GM12891 (cell line): ENCODE measurements at places on chromosomes 1 and 21.

- no peak for DNase-seq
Observed at GRCh38 chr1:64074767-64075166, 128.7 kb upstream of the UBE2U start.

GRCh38 chr21:22791986-22792560, 1793.9 kb downstream of the NCAM2 start:
- DNase-seq = peak; percentile 5

- DNase-seq = no peak
Observed at GRCh38 chr1:71908871-71909390, 373.4 kb downstream of the NEGR1 start.

DNA sequence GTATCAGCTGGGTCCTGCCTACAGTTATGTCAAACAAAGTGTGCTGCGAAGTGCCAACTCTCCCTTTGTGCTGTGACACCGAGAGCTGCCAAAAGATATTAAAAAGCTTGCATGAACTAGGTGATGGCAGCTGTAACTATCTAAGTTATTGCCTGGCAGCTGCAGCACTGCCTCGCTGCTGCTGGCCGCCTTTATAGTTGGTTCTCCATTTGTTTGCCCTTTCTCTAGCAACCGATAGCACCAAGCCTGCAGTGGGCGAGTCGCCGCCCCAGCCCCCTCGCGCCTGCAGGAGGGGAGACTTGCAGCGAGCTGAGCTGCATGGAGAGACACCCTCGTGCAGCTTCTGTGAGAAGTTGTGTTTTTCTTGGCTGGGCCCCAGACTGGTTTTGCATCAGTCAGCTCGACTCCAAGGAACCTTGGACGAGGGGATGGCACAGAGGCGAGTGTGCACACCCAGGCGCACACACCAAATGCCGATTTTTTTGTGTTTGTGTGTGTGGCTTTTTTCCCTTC, 330.6 kb downstream of the RPS6KC1 start:
- DNase-seq = no peak

GRCh38 chr1:61569303-61569621, 155.7 kb downstream of the TM2D1 start:
- DNase-seq = no peak
